SJSA1 (cell line): ENCODE measurements at places on chromosomes 2 and 18. TPM values are rescaled to one million over a fixed set of nuclear protein-coding genes. Genes with fewer than 3 reads are reported as not detected.

DNA sequence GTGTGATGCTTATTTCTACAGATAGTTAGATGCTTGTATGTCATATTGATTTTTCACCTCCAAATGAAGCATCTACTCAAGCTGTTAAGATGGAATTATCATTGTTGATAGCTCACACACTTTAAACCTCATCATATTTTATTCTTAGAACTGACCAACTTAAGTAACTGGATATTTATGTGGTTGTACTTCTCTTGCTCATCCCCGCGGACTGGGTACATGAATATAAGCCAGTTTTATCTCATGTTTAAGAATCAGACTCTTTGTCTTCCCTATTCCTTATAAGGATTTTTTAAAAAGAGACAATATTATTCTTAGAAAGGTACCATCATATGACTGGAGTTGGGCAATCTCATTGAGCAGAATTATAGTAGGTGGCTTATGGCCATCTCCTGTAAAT is 358.7 kb downstream of the DSC3 start:
- no peak for DNase-seq

DNA sequence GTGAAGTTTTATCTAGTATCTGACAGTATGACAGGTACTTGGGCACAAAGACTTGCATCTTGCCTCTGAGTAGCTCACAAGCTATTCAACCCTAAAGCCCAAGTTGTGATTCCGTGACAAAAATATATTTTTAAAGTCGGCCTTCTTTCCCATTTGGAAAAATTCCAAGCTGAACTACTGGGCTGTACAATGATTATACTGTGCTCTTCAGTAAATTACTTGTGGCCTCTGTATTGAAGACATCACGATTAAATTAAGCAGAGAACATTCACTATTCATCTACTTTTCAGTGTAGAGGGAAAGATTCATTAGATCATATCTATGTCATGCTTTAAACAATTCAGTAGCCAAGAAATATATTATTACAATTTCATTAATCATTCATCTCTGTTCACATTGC is 282.2 kb downstream of the CDH2 start:
- DNase-seq = no peak

DNA sequence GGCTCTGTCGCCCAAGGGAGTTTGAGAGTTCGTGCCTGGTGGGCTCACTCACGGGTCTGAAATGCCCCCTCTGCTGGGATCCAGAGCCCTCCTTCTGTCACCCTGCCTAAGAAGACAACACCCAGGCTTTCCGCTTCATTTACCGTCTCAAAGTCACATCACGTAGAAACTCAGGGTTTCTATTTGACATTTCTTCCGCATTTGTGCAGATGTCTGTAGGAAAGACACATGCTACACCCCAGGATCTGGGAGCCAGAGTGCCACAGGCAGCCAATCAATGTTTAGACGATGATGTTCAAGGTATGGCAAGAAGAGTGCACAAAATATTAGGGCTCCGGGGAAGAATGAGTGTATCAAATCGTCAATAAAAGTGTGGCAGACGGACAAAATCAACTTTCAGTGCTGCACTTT is 24.4 kb upstream of the ACKR3 start:
- DNase-seq = no peak

GRCh38 chr2:98720286-98720685 is 10.6 kb downstream of the MGAT4A start:
- DNase-seq = no peak

Gene SERPINB12
- not detected in 2 replicates for total RNA-seq

- DNase-seq = no peak
Measured at GRCh38 chr18:54181856-54182602, 42.4 kb downstream of the MBD2 start.

Gene DPP10
- total RNA-seq = not detected in 2 replicates

DNA sequence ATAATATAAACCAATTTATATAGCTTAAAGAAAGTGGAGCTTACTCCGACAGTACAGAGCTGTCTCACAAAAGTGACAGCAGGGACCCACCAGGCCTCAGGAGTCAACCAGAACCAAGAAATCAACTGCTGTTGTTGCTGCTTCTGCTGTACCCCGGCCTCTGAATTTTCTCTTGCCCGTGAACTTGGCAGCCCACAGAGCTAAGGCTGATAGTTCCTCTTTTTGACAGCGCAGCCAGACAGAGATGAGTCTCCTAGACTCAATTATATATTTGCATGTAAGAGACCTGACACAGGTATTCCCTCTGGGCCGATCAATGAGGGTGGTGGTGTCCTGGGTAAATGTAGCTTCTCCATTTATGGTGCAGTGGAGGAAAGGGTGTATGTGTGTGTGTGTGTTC is 109.4 kb downstream of the KCTD1 start:
- no peak for DNase-seq

DNA sequence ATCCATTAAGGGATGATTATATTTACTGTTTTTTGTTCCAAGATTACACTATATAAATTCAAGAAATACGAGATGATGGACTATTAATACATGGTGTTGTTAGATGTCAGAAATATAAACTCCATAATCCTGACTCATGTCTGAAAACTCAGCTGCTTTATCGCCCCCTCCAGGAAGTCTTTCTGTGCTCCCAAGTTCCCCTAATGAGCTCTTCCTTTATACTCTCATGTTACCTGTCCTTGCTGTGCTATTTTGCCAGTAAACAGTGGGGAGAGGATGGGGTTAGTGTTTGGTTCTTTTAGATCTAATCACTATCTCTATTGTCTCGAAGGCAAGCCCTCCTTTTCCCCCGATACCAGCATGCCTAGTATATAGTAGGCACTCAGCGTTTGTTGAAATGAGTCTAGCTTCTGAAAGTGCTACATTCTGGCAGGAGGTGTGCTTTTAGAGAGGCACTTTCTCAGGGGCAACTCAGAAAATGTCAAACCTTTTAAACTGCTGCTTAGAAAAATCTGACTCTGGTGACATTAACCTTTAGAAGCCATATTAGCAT is 21.4 kb upstream of the BARD1 start:
- no peak for DNase-seq

GRCh38 chr2:68832233-68832869 is 38.8 kb downstream of the BMP10 start:
- DNase-seq = no peak

Gene LAMA1
- total RNA-seq = 5.2 and 6.4 TPM in 2 replicates

- DNase-seq = no peak
Measured at GRCh38 chr2:8462280-8462679, 219.6 kb upstream of the ID2 start.

Gene TMEM169
- total RNA-seq = 0.19 and 0.84 TPM in 2 replicates

Gene SP9
- 0.09 and 1.3 TPM in 2 replicates for total RNA-seq

Gene GAREM1
- total RNA-seq = 2.9 and 5.1 TPM in 2 replicates

DNA sequence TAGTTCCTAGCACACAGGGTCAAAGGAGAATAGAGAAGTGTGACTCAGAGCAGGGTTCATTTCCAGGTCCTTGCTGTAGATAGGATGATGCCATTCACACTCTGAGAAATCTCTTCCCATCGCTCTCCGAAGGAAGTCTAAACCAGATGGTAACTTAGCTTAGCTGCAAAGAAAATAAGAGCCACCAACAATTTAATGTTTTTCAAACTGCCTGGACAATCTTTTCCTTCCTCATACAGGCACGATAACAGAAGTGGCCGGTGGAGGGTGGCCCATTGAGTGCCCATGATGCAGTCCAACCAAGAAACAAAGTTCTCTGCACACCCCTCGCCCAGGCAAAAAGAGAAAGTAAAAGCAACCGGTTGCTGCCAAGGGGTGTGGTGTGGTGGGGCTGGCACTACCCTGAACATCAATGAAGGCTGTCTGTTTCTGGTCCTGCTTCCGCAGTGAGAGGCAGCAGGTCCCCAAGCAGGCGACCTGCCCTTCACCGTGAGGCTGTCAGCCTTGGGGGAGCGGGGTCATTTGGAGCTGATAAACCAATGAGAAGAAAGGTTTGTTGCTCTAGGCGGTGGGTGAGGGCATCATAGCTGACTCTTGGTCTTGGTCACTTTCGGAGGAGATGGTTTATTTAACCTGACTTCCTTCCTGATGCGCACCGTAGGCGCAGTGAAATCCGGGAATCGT is 105.6 kb upstream of the CD302 start:
- DNase-seq = no peak

DNA sequence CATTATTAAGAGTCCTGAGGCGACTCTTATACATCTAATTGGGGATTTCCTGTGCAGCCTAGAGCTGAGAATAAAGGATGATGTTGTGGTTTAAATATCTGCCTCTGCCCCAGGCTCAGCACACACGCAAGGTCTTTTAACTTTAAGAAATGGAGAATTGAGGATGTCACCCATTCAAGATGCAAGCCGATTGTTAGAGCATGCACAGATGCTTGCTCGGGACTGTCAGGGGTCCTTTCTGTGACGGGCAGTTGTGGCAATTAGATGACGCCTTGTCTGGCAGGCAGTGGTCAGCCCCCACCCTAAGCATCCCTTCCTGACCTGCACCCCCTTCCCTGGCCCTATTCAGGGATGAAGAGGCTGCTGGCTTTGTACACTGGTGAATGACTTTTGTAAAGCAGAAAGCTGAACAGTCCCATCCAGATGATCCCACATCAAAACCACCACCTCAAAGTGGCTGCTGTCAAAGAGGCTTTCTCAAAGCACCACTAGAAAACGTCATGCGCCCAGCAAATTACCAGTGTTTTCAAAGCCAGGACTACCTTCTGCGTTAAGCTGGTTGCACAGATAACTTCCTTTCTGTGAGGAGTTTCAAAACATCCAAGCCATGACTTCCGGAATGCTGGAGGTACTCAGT is 23.7 kb downstream of the FAM178B start:
- no peak for DNase-seq

Gene UGT1A8
- total RNA-seq = not detected in 2 replicates

- no peak for DNase-seq
Measured at GRCh38 chr2:175737722-175738361, 264.2 kb downstream of the LNPK start.

Gene UBE2E3
- 208 and 209 TPM in 2 replicates for total RNA-seq

DNA sequence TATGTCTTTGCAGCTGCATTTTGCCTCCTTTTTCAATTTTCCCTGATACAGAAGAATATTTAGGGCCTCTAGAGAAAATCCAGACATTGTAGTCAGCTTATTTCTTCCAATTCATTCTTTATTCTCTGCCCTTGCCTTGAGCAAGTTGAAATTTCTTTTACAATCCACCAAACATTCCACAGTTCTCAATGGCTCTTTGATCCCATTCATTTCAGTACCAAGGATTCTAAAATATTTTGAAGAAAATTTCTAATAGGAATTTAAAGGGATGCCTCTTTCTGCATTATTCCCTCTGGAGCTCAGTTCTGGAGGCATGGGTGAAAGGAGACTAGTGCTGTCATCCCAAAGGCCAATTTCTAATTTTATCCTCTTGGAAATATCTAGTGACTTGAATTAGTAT is 61.2 kb downstream of the COL5A2 start:
- DNase-seq = no peak

Gene UBR3
- total RNA-seq = 25.0 and 29.7 TPM in 2 replicates

DNA sequence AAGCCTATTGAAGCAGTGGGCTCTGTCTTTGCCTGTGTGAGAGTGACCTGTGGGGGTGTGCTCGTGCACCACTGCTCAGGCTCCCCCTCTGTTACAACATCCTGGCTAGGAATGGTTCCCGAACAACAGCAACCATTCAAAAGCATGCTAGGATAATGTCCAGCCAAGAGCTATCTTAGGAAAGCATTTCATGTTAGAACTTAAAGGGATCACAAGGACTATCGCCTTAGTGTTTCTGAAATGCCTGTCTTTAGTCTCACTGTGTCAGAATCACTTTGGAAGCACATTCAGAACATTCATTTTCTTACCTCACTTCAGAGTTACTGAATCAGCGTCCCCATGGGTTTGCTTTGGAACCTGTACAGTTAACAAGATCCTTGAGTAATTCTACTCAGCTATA is 134.9 kb upstream of the DSEL start:
- DNase-seq = no peak

DNA sequence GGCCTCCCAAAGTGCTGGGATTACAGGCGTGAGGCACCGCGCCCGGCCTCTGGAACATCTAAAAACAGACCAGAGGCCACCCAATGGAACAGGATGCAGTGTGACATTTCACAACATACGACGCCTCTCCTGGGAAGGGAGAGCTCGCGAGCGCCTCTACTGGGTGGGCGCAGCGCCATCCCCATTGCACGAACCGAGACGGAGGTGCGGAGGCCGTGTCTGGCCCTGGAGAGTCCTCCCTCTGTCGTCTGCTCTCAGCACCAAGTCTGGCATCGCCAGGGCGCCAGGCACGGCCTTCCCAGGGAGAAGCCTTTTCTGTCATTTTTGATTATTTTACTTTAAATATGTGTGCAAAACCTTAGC is 9.4 kb upstream of the GBX2 start:
- no peak for DNase-seq

Gene CCDC148
- total RNA-seq = 3.2 and 3.5 TPM in 2 replicates

DNA sequence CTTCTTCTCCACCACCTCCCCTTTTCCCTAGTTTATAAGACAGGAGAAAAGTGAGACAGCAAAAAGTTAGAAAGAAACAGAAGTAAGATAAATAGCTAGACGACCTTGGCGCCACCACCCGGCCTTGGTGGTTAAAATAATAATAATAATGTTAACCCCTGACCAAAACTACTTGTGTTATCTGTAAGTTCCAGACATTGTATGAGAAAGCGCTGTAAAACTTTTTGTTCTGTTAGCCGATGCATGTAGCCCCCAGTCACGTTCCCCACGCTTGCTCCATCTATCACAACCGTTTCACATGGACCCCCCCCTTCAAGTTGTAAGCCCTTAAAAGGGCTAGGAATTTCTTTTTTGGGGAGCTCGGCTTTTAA is 1.5 kb upstream of the BUB1 start:
- no peak for DNase-seq

Gene CRYBA2
- total RNA-seq = not detected in 2 replicates

DNA sequence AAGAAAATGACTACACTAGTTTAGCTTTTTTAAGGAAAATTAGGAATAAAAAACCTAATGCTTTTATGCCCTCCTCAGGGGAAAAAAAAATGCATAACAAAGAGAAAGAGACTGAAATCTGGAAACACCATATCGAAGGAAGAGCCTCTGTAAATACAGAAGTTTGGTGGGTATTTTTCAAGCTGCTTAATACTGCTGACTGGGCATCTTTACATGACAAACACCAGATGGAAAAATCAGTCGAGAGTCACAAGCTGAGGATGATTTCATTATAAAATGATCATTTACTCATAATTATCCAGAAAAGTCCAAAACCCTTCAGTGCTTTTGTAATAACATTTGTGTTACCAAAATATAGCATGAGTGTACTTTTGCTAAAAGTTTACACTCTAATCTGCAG is 1600.7 kb upstream of the ACVR2A start:
- DNase-seq = no peak

- no peak for DNase-seq
Measured at GRCh38 chr18:9022397-9023155, 79.9 kb upstream of the NDUFV2 start.

- DNase-seq = no peak
Measured at GRCh38 chr18:40470723-40471122, 1484.3 kb upstream of the PIK3C3 start.

GRCh38 chr2:235852526-235852920 is 315.7 kb downstream of the GBX2 start:
- DNase-seq = no peak

GRCh38 chr2:37877457-37878315 is 47.4 kb upstream of the RMDN2 start:
- DNase-seq = peak; percentile 61

- no peak for DNase-seq
Measured at GRCh38 chr18:79520478-79521390, 125.0 kb downstream of the NFATC1 start.
